ENCODE measurements at places on chromosomes 3 and 15.

DNA sequence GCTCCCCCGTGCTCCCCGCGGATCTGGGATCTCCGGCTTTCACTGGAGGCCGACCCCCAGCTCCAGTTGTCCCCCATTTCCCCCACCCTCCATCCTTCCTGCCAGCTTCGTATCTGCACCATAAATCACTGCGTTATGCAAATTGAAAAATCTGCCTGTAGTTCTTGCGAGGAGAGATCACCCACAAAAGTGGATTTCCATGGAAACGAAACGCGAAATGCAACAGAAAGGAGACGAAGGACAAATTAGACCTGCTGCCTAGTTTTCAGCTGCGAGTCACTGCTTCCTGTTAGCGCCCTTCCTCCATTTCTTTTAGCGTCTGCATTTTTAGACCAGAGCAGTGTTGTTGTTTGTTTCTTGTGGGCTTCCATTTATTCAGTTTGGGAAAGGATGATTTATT is 127.1 kb upstream of the ATP10A start:
- DNase-seq: no peak

GRCh38 chr3:182465301-182466185 is 327.8 kb upstream of the ATP11B start:
- DNase-seq: no peak

DNA sequence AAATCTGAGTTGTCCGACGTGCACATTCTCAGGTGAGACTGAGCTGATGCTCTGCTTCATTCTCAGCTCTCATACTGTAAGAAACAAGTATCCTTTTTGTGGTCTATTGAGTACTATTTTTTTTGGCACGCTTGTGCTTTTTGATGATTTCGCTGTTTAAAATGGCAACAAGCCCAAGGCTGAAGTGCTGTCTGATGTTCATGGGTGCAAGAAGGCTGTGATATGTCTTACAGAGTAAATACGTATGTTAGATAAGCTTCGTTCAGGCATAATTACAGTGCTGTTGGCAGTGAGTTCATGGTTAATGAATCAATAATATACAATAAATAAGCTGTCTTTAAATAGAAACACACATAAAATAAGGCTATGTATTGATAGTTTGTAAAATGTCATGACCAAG is 27.2 kb downstream of the AQR start:
- no peak for DNase-seq

DNA sequence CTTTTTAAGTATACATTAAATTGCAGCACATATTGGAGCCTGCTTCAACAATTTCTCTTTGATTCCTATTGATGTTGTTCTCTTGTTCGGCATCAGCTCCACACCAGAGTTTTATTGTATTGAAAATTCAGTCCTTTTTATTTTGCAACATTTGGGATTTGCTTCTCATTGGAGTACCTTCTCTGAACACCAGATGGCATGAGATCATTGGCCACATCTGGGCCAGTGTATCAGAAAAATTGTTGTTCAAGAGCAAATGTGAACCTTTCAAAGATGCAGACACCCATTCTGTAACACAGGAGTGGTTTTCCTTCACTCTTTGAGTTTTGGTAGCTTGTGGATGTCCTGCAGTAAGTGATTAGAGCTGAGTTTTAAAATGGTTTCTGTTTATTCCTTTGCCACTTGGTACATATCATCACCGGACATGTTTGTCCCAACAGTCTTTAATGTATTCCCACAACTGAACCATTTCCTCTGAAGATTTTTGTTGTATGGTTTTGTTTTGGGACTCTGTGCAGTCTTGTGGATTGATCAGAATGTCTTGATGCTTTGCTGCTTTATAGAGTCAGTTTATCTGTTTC is 96.1 kb downstream of the MCTP2 start:
- no peak for DNase-seq

DNA sequence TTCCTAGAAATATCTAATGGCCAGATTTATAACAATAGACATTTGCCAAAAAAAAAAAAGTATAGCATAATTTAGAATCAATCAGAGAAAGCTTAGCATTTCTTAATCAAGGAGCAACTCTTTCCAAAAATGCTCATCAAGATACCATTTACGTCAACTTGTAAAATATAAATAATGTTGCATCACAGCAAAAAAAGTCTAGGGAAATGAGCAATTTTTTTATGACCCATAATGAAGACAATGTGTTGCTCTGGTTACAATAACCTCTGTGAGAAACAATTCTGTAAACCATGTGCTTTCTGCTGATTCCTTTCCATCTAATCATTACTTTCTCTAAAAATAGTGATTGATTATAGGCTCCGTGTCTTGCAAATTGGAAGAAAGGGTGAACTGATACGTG is 36.3 kb downstream of the KBTBD8 start:
- no peak for DNase-seq

DNA sequence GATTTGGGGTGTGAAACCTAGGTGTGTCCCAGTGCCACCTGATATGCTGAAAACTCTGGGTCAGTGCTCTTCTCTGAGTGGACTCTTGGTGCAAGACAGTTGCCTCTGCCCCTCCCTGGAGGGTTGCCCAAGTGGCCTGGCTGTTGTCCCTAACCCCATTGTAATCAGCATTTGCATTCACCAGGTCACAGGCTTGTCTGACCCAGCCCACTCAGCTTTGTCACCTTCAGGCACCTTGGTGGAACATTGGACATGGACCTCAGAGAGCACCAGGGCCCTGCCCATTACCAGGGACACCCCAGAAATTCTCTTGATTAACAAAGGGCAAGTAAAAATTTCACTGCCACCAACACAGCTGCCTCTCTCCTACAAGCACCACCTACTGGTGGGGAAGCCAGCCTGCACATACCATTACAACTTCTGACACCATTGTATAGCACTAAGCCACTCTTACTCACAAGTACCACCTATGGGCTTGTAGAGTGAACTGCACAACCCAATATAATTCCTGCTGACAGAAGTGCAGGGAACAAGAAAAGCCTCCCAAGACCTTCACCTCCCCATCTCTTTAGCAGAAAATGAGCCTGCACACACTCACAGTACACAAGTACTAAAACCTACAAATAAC is 324.6 kb downstream of the EPHA6 start:
- DNase-seq: no peak

DNA sequence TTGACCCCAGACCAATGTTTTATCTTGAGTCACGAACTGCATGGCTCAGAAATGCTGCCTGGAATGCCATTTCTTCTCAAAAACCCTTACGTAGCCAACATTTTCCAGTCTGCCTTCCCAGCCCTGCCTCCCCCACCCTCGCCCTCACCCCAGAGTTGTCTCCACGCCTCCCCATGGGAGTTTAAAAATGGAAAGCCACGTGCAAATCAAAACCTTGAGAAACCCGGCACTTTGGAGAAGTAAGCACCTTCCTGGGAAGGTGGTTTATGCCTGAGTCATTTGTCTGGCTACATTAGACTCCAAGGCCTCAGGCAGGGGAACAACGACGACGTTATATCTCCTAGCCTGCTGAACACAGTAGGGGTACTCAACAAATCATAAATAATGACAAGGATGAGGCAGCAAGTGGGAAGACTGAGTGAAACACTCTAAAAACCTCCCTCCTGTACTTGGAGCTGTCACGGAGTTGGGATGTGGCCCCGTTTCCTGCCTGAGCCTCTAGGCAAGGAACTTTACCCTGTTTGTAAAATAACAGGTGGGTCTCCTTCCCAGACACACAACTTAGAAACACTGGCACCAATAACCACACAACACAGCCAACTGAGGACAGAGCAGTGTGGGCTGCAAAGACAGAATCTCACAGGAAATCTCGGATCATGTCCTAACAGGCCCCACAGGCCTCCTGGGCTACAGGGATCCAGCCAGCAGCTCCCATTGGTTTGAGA is 179.1 kb downstream of the NTRK3 start:
- no peak for DNase-seq

- no peak for DNase-seq
These were observed 51.0 kb upstream of the ARL8B start for GRCh38 chr3:5071061-5071460.

- DNase-seq: no peak
These were observed 337.5 kb upstream of the LMCD1 start for GRCh38 chr3:8164145-8164544.

GRCh38 chr3:50502584-50503423 is 630 bp downstream of the CACNA2D2 start:
- peak; percentile 23 for DNase-seq

GRCh38 chr3:14238356-14238755 is 59.7 kb downstream of the LSM3 start:
- DNase-seq: no peak

- no peak for DNase-seq
These were observed 318.2 kb upstream of the SEMA6D start for GRCh38 chr15:47399100-47399499.

- DNase-seq: no peak
These were observed at the start of gene CCDC9B for GRCh38 chr15:40340740-40341400. TSS of gene CCDC9B (minus strand) at chr15:40340939. CDS start at chr15:40340819, 120 bp downstream.

DNA sequence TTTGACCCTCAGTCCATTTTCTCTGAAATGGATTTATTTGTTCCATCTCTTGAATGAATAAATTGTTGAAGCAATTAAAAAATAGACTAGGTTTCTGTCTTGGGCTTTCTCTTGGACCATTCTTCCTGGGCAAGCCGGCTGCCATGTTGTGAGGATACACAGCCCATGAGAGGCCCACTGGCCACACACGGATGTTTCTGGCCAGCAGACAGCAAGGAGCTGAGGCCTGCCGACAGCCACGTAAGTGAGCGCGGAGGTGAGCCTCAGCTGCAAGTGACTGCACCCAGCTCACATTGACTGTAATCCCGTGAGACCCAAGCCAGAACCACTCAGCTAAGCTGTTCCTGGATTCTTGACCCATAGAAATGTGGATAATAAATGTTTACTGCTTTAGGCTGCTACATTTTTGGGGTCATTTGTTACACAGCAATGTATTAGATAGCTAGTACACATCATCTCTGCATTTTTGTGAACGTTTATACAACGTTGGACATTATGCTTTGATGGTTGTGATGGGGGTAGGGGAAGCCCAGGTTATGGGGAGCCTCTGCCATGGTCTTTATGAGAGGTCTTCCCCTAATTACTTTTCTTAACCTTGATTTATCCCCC is 22.8 kb downstream of the IDH3A start:
- DNase-seq: no peak

DNA sequence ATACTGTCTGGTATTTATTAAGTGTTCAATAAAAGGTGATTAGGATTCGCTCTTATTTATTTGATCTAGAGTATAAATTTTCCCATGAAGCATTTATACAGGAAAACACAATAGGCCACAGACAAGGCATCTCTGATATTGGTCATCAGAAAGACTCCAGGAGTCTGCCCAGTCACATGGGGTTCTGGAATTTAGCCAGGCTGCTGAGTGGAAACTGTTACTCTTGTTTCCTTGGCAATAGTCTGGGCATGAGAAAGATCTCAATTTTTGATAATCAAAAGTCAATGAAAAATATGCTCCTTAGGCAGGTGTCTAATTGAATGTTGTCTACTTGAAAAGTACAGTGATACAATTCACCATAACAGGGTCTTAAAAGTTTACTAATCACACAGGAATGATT is 161.2 kb downstream of the FRMD5 start:
- DNase-seq: no peak

- DNase-seq: no peak
These were observed 118.5 kb downstream of the DUT start for GRCh38 chr15:48449734-48450133.

GRCh38 chr3:5464649-5465048 is 277.1 kb downstream of the EDEM1 start:
- DNase-seq: no peak

DNA sequence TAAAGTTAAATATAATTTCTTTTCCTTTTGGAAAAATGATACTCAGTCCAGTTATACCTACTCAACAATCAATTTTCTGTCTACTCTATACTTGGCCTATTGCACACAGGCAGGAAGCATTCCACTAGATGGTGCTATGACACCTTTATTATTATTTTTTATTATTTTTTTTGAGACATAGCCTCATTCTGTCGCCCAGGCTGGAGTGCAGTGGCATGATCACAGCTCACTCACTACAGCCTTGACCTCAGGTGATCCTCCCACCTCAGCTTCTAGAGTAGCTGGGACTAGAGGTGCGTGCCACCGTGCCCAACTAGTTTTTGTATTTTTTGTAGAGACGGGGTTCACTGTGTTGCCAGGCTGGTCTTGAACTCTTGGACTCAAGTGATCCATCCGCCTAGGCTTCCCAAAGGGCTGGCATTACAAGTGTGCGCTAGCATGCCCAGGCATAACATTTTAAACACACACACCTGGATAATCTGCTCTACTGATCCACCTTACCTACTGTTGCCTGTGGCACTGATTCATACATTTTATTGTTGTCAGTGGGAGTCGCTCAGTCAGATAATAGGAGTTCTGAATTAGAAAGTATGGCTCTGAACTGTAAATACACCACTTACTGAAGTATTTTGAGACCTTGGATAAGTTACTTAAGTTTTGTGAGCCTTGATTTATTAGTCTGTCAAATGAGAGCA is 56.2 kb downstream of the EIF3J start:
- no peak for DNase-seq

DNA sequence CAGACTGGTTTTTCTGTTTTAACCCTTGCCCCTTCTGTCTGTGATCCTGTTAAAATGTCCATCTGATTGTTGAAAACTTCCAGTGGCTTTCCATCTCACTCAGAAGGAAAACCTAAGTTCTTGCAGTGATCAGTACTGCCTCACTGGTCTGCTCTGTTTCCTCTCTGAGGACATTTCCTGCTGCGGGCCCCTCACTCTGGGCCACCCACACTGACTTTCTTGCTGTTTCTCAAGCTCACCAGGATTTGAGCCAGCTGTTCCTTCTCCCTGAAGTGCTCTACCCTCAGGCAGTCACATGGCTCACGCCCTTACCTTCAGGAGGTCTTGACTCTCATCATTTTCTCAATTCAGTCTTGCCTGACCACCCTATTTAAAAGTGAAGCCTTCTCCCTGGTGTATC is 1.8 kb downstream of the GRK7 start:
- no peak for DNase-seq

DNA sequence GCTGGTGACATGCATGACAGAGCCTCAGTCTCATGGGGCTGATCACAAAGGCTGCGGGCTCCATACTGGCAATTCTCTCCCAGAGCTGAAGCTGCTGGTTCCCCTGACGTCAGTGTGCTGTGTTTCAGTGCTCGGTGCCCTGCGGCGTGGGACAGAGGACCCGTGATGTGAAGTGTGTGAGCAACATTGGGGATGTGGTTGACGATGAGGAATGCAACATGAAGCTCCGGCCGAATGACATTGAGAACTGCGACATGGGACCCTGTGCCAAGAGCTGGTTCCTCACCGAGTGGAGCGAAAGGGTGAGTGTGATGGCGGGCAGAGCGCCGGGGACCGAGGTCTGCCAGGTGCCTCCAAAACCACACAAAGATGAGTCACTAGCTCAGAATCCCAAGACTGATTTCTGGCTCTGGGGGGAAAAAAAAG is 62.0 kb upstream of the NR2E3 start:
- no peak for DNase-seq

GRCh38 chr3:5202222-5202621 is 14.7 kb downstream of the EDEM1 start:
- no peak for DNase-seq

DNA sequence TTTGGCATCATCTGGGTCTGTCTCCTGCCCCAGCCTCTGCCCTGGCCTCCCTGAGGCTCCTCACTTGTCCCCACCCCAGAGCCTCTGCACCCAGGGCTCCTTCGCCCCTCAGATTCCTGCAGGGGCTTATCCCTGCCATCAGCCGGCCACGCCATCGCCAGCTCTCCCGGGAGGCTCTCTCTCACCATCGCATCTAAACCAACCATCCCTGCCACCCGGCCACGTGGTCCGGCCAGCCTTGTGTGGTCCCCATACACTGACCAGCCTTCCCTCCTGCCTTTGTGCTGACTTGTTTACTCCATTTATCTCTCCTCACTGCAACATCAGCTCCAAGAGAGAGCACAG is 134.3 kb upstream of the IQSEC1 start:
- no peak for DNase-seq
